ENCODE measurements at places on chromosomes 11 and 22.

DNA sequence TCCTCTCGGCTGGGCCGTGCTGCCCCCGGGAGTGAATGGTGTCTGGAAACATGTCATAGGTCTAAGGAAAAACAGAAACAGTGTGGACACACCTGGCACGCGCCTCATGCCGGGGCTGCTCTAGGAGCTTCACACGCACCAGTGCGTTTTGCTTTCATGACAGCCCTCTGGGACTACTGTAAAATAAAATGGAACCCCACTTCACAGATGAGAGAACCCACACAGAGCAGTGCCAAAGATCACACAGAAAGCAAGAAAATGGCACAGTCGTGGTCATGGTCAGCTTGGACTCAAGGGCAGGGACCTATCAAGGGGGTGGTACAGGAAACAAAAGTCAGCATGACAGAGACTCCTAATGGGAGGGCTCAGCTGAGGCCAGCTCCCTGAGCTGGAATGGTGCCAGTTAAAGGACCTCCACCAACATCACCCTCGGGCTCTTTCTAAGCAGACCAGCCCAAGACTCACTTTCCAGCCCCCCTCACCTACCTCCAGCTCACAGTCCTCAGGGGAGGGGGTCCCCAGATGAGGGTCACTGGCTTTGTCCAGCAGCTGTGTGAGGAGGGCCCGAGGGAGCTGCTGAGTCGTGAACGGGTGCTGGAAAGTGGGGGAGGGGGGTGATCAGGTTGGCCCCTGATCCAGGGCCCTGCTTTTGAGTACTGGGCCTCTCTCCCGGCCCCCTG lies 3.3 kb downstream of the MAP4K2 start:
- DNase-seq = no peak

GRCh38 chr11:107744736-107745135 lies 32.9 kb upstream of the SLN start:
- no peak for DNase-seq

DNA sequence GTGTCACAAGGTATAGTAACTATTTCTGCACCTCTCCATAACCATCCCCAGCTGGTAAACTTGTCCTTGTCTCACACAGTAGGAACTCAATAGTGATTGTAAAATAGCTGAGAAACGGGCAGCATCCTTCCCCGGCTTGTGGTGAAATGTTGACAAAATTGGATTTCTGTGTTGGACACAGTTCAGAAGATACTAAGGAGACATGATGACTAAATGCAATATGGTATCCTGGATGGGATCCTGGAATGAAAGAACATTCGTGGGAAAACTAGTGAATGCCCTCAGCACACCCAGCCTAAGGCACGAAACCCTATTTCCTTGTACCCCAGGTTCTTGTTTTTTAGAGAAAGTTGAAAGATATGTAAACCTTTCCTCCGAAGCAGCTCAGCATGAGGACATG lies 18.8 kb upstream of the OPCML start:
- DNase-seq = no peak

GRCh38 chr11:10522276-10522675 lies 18.7 kb downstream of the RNF141 start:
- DNase-seq = no peak

DNA sequence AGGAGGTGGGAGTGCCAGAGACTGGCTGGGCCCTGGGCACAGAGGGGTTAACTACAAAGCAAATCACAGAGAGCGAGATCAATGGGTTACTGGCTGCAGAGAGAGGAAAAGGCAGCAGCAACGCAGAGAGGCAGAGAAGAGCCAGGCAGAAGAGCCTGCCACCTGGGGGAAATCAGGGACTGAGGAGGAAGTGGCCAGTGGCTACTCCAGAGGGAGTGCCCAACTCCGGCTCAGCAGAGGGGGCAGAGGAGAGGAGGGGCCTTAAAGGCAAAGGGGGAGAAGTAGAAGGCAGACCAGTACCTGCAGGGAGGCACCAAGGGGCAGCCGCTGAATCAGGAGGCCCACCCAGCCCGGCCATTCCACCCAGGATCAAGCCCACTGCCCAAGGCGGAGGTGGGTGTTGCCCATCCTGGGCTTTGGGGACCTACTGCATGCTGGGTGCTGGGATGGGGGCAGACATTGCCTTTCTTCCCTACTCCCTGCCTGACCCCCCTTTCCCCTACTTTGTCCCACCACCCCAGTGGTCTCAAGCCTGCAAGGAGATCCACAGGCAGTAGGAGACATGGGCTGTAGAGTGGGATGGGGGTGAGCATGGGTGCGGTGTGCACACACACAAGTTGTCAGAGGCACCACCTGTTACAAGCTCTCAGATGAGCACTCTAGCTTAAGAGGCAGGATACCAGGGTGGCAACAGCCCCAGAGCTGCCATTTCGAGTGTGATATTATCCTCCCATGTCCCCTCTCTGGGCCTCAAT lies 926 bp upstream of the GALR3 start:
- DNase-seq = no peak

Measured in epithelial cell of proximal tubule (primary cell).